ENCODE measurements at places on chromosomes 5 and 9.

GRCh38 chr5:37787742-37788141 lies 52.1 kb downstream of the GDNF start:
- DNase-seq = no peak

DNA sequence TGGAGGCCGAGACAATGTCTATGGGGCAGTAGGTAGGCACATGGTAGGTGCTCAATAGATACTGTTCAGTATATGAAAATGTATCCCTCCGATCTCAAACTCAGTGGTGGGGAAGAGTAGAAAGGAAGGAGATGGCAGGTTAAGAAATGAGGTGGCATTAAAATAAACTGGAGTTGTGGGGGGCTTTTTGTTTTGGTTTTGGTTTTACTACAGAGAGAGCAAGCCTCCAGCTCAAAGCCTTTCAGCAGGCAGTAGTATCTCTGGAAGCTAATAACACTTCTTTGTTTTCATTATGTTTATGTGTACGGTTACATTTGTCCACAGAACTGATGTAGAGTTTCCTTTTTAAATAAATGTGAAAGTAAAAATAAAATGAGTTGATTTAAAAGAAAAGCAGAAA lies 8.6 kb downstream of the MFAP3 start:
- DNase-seq = no peak

DNA sequence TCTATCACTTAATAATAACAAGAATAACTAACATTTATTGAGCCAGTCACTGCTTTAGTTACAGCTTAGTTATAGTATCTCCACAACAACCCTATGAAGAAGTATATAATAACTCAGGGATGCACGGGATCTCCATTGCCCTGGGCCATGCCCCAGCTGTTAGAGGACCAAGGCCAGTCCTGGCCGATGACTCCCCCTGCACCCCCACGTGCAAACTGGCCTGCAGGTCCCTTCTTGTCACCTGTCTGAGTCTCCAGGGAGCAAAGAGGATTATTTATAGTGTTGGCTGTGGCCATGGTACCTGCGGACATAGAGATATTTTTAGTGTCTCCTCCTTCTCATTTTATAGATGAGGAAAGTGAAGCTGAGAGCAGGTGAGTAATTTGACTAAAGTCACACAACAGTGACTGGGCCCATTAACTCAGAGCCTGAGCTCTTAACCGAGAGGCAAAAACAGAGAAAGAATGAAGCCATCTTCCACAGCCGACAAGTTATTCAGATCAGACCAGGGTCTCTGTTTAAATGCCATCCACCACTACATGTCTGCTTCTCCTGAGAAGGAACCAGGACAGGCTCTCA lies 94.4 kb downstream of the TMEM215 start:
- no peak for DNase-seq

DNA sequence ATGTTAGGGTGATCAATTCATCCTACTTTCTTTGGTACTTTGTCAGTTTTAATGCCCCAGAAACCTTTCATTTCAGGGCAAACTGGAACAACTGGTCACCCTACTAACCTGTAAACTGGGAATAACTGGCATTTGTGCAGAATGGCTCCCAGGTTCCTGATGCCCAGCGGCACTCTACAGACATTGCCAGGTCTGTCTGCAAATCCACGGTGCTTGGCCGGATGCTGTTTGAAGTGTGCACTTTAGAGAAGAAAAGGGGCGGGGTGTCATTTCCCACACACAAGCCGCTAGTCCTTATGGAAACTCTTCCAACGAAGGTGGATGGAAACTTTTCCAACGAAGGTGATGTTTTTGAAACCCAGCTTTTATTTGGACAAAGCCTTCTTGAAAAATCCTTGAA lies 49.9 kb upstream of the OTULINL start:
- DNase-seq = no peak

DNA sequence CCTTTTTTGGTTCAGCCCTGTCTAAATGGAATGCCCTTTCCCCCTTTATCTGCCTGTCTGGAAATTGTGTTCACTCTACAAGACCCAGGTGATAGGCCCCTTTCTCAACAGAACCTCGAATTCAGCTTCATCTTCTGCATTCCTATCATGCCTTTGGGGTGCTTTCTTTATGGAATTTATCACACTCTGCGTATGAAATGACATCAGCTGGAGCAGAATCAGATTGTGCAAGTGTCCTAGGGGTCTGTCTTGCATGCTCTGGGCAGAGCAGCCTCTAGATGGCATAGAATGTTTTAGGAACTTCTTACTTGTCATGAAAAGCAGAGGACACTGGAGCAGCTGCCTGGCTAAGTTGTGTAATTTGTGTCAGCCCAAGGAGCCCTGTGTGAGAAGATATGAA lies 84.9 kb downstream of the ISL1 start:
- no peak for DNase-seq

GRCh38 chr9:1531424-1531823 lies 481.3 kb downstream of the DMRT2 start:
- DNase-seq = no peak

DNA sequence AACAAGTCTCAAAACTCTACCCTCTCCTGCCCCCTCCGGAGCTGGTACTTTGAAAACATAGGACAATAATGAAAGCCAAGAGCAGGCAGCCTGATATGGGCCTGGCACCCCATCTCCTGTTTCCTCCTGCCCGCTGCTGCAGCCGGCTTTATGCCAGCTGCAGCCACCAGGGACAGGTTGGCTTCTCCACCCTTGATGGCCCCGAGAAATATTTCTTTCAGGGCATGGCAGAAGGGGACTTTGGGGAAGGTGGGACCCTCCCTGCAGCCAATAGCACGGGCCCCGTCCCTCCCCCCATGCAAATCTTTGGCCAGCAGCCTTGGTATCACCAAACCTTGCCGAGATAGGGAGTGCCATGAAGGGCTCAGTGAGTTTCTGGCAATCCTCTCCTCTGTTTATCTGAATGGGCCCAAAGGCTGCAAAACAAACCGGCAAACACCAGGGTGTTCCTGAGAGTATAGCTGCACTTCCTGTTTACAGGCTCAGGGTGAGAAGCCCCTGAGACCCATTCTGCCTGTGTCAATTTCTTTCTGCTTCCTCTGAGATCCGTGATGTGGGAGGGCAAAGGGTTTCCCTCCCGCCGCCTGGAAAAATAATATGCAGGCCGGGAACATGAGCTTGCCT lies 73.4 kb upstream of the BOD1 start:
- DNase-seq = no peak

DNA sequence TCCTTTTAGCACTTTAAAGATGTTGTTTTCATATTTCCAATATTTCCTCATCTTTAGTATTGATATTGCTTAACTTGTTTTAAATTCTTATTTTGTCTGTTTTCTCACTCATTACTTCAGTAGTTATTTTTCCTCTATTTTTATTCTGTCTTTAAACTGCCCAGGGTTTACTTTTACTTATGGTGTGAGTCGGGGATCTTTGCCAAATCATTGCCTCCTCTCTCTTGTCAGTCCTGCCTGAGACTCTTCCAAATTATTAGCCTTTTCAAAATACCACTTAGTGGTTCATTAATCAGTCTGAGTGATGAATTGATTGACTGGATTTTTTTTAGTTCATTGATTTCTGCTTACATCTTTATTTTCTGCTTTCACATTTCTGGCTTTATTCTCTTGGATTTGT lies 72.9 kb downstream of the SH3GL2 start:
- no peak for DNase-seq

DNA sequence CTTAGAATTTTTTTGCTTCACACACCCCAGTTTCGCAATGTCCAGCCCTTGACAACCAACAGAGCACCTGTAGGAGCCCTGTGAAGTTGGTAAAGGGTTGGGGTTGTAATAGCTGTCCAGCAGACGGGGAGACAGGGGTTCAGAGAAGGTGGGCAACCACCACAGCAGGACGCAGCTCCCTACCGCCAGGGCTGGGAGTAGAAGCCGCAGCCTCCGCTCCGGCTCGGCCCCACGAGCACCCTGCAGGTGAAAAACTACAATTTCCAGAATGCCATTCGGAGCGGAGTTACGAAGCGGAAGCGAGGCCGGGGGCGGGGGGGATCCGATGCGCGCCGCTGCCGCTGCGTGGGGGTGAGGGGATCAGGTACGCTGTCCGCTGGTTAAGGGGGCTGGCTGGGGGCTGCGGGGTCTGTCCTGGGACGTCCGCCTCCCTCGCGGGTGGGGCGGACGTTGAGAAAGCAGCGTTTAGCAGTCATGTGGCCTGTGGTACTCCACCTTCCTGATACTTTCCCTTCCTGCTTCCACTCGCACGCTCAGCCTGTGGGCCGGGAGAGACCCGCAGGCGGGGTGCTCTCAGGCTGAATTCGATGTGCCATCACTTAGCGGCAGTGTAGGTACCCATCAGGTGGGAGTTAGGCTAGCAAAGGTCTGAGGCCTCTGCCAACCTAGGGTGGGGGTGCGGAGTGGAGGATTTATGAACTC lies at the start of gene TRMT10B:
TSS of gene TRMT10B (plus strand) at position 317 of the 702 bp plus-strand sequence. CDS start 8,127 bp downstream, outside the sequence.
- peak; percentile 66 for DNase-seq

- no peak for DNase-seq
Measured at GRCh38 chr9:114388764-114389375, 1.1 kb upstream of the AKNA start.

GRCh38 chr9:131616983-131617604 lies 71.8 kb downstream of the PRRT1B start:
- no peak for DNase-seq

GRCh38 chr9:130423272-130423671 lies 21.5 kb upstream of the ASS1 start:
- DNase-seq = no peak

DNA sequence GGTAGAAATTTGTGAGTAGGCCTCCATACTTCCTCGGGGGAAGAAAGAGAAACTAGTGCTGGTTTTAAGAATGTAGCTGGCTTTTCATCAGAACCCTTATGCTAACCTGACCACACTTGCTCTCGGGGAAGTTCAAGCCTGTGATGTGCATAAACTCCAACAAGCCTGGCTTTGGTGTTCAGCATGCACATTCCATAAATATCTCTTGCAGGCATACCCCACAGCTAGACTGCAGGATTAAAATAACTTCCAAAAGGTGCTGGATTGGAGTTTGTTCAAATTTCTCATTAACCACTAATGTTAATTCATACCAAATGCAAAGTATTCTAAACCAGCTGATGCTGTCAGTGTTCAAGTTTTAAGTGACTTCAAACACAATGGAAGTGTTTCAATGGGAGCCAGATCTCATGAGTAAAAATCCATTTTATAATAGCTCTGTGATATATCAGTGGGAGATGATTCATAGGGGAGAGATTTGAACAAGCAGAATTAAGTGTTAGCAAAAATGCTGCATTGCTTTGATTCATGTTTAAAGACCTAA lies 79.4 kb downstream of the NPR3 start:
- no peak for DNase-seq

- no peak for DNase-seq
Measured at GRCh38 chr5:34597034-34598027, 58.8 kb upstream of the RAI14 start.

- no peak for DNase-seq
Measured at GRCh38 chr5:3377176-3377575, 218.5 kb upstream of the IRX1 start.

- DNase-seq = no peak
Measured at GRCh38 chr5:176535664-176536131, 1.5 kb downstream of the RNF44 start.

- no peak for DNase-seq
Measured at GRCh38 chr5:68798877-68799843, 294.7 kb upstream of the SLC30A5 start.

- DNase-seq = no peak
Measured at GRCh38 chr5:132085686-132086085, 12.1 kb downstream of the CSF2 start.
